Activated T-helper 1 cell treated with anti-CD3 and anti-CD28 coated beads, Interleukin-12 subunit alpha, Interleukin-12 subunit beta, Interleukin-2, Interleukin-4 antibody, amounts not matched to agents 30 ng/mL and 10 ng/mL and 1 ng/mL, durations not matched to agents 14 hours and 24 hours and 36 hours (primary cell): ENCODE measurements at places on chromosomes 2 and 18. TPM values are rescaled to one million over a fixed set of nuclear protein-coding genes. Genes with fewer than 3 reads are reported as not detected.

The SERPINB13 gene
- not detected in 2 replicates for total RNA-seq

The DLX2 gene
- total RNA-seq, result 0.20 TPM in 1 of 2 replicates, not detected in the other

DNA sequence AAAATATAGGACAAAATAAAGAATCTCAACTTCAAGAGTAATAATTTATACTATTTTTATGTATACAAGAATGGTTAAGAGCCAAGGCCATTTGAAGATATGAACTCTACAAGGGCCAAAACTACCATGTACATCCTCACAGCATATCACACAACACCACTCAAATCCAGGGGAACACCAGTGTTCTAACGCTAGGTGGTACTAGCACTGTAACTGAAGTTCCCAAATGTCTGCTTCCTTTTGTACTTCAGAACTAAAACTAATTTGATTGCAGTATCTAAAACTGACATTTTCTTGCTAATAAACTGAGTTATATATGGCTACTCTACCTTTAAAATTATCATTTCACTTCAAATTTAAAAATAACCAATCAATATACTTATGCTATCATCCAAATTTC lies 47.0 kb downstream of the REV1 start:
- DNase-seq, result no peak

The CENPA gene
- total RNA-seq, result 16.6 and 19.7 TPM in 2 replicates

The GPAT2 gene
- 18.4 and 18.7 TPM in 2 replicates for total RNA-seq

DNA sequence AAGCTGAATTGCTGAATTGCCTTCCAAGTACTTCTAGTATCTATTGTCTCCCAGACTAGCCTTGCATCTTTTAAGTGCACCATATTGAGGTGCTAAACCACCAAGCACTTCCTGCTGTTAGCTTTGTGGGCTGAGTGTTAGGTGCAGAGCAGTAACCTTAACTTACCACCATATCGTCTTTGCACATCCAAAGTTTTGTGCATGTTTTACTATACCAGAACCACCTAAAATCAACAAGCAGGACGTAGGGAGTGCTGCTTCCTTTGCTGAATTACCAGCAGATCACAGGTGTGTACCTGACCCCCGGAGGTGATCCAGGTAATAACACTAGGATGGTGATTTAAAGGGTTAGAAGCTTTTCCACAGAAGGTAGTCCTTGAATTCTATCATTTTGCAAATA lies 359.9 kb upstream of the HNRNPA3 start:
- peak; percentile 56 for DNase-seq

The HOXD9 gene
- not detected in 2 replicates for total RNA-seq

DNA sequence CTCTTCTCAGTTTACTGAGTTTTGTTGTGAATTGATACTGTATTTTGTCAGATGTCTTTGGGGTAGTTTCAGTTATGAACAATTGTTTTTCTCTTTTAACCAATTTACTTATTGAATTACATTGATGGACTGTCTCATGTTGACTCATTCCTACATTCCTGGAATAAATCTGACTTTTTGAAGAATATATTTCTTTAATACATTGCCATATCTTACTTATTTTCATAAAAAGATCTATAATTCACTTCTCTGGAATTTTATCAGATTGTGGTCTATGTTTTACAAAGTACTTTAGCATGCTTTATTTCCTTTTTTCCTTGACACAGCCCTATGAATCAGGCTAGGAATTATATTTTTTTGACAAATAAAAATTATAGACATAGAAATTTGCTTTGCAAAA lies 268.3 kb downstream of the PLCL1 start:
- DNase-seq, result no peak

The PROKR1 gene
- total RNA-seq, result not detected in 2 replicates

The GKN1 gene
- total RNA-seq, result not detected in 2 replicates

The GPR45 gene
- not detected in 2 replicates for total RNA-seq

- DNase-seq, result no peak
Observed at GRCh38 chr2:224876522-224876921, 160.4 kb upstream of the CCDC195 start.

The CERKL gene
- total RNA-seq, result not detected in 2 replicates

The SLC66A2 gene
- 49.2 and 54.6 TPM in 2 replicates for total RNA-seq

GRCh38 chr2:98892871-98893270 lies 43.2 kb downstream of the CRACDL start:
- no peak for DNase-seq

DNA sequence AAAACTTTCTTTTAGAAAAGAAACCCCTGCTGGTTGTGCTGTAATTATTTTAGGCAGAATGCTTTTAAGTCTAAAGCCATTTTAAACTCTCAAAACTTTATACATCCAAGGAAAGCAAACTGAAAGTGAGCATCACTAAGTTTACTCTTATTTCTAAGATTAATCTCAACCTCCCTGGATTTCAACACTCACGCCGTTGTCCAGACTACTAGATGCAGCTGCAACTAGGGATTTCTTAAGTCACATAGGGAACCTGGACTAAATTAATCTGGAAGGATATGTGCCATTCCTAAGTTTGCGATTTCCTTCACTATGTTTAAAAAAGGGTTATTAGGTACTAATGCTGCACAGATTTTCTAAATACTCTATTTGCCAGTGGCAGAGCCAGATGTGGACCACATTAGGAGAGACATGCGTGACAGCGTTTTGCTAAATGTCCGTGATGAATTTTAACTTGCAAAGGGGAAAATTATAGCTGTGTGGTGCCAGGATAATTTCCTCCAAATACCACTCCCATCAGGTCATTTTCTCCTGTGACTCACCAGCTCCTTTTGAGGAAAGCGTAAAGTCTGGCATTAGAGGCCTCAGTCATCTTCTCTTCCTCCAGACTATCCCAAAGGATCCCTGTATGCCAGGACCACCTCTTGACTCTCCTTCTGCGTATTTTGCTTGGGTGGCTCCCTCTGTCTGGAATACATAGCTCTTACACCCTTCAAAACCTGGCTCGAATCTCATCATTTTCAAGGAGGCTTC lies 143.7 kb downstream of the ATL2 start:
- no peak for DNase-seq

- DNase-seq, result no peak
Observed at GRCh38 chr18:59664329-59664728, 32.9 kb downstream of the CCBE1 start.

The BOLL gene
- total RNA-seq, result 0.51 TPM in 1 of 2 replicates, not detected in the other

- no peak for DNase-seq
Observed at GRCh38 chr18:12309683-12310198, 1.7 kb downstream of the TUBB6 start.

- DNase-seq, result no peak
Observed at GRCh38 chr18:72849671-72850070, 18.1 kb downstream of the NETO1 start.
